ENCODE measurements at places on chromosomes 7 and 10.
A peak's percentile ranks its signal among the peaks of the same experiment; 100 is the strongest.

GRCh38 chr10:119740096-119740495 lies 14.2 kb downstream of the INPP5F start:
- DNase-seq: no peak

DNA sequence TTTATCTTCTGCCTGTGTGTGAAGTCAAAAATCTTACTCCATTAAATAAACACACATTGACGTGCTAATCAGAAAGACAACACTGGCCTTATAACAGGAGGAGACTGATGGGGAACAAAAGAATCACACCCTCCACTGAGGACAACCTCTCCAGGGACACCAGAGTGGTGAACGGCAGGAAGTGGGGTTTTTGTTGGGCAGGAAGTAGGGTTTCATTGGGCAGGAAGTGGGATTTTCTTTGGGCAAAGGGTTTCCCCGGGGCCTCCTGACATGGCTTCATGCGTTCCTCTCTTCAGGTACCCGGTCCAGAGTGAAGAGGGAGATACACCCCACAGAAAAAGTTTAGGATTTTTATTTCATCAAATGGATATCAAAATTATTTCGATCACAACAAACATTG lies 30.6 kb downstream of the ADARB2 start:
- DNase-seq: no peak

DNA sequence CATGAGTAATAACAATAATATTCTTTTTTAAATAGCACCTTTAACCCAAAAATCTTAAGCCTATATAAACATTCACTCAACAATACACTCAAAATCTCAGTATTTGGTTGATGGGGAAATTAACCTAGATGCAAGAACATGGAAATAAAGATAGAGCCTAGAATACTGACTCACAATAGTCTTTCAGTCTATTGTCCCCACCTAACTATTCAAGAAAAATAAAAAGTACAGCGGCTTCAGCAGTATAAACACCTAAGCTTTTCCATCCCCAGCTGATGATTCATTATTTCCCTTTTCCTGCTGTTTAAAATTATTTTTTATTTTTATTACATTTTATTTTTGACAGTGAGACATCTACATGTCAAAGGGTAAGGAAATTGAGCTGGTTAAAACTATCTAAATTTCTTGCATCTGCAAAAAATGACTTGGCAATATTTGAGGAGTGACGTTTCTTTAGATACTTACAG lies 201.4 kb downstream of the FZD1 start:
- DNase-seq: no peak

DNA sequence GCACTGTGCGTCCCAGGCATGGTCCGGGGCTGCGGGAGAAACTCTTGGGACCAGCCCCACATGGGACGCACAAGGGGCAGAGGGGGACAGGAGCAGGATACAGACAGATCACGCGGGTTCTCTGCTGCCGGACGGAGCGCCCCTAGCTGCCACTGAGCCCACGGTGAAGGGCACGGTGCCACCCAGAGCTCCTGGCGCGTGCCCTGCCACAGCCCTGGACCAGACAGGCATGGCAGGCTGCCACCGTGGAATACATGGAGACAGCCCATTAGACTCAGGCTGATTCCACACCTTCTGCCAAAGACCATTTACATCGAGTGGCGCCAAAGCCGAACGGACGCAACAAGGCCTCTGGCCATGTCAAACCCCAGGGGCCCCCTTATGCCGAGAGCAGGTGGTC lies 90.4 kb downstream of the MAD1L1 start:
- DNase-seq: no peak

DNA sequence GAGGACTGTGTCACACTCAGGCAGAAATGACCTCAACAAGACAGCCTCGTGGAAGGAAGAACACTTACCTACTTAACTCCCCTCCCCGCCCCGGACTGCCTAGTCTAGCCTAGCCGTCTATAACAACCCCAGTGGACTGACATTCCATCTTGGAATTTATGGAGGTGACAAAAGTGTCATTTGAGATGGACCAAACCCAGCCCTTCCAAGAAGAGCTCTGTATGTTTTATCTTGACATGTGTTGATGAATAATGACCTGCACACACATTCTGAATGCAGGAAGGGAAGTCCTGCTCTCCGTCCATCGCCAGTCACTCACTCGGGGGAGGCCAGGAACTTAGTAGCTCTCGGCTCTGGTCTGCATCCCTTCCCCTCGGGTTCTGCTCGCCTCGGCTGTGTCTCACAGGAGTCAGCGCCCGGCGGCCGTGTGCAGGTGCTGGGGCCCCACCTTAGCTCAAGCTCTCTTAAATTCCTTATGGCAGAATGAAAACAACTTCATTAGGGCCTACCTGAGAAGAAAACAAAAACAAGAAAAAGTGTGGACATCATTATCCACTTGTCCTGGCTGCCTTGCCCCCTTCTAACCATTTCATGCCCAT lies 140.9 kb upstream of the NPS start:
- DNase-seq: no peak

- DNase-seq: no peak
These were observed 462.9 kb downstream of the PTPRN2 start for GRCh38 chr7:158124671-158125079.

DNA sequence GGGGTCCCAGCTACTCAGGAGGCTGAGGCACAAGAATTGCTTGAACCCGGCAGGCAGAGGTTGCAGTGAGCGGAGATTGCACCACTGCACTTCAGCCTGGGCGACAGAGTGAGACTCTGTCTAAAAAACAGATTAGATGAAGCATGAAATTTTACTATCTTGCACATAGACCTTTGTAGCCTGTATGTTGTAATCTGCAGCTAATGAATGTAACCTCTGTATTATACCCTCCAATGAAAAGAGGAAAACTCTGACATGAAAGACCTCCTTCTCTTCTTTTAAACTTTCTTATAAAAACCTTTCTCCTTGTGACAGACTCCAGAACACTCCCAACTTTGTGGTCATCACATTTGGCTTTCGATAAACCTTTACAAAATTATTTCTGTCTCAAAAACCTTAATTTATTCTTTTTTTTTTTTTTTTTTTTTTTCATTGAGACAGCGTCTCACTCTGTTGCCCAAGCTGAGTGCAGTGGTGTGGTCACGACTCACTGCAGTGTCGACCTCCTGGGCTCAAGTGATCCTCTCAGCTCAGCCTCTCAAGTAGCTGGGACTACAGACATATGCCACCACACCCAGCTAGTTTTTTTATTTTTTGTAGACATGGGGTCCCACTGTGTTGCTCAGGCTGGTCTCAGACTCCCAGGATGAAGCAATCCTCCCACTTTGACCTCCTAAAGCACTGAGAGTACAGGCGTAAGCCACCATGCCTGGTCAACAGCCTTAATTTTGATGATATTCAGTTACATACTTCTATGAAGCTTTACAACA lies 97.4 kb downstream of the SVOPL start:
- no peak for DNase-seq

- no peak for DNase-seq
These were observed 80.3 kb downstream of the PLXNA4 start for GRCh38 chr7:132495936-132496335.

DNA sequence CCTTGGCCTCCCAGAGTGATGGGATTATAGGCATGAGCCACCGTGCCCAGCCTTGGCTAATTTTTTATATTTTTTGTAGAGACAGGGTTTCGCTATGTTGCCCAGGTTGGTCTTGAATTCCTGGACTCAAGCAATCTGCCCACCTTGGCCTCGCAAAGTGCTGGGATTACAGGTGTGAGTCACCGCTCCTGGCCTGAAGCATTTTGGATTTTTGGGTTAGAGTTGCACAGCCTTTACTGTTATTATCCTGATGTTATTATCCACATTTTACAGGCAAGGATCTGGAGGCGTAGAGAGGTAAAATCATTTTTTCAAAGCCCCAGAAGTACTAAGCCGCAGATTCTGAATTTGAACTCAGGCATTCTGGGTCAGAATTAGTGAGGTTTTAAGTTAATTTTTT lies 75.4 kb downstream of the TCF7L2 start:
- no peak for DNase-seq

- no peak for DNase-seq
These were observed at the start of gene INHBA for GRCh38 chr7:41702635-41703371. Gene INHBA, minus strand, starts transcription at chr7:41703090. Its CDS starts 2,716 bp downstream, at chr7:41700374.

- peak; percentile 23 for DNase-seq
These were observed 150.8 kb downstream of the RNF216 start for GRCh38 chr7:5630670-5631069.

DNA sequence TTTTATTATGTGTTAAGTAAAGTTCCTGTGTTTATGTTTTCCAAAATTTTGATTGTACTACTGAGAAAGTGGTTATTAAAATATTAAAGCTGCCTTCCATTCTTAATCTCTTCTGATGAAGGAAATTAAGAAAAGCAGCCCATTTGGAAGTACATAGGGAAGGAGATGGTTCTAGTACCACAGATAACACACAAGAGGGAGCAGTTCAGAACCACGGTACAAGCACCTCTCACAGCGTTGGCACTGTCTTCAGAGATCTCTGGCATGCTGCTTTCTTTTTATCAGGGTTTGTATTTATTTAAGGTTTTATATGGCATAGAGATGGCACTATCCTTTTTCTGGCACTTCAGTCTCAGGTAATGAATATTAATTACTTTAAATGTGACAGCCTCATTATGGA lies 111.6 kb downstream of the PHTF2 start:
- no peak for DNase-seq

GRCh38 chr10:7967035-7967434 lies 87.5 kb upstream of the GATA3 start:
- DNase-seq: no peak

GRCh38 chr7:13908667-13909397 lies 80.6 kb downstream of the ETV1 start:
- DNase-seq: no peak

- DNase-seq: no peak
These were observed 186.9 kb upstream of the ADO start for GRCh38 chr10:62617652-62618051.

DNA sequence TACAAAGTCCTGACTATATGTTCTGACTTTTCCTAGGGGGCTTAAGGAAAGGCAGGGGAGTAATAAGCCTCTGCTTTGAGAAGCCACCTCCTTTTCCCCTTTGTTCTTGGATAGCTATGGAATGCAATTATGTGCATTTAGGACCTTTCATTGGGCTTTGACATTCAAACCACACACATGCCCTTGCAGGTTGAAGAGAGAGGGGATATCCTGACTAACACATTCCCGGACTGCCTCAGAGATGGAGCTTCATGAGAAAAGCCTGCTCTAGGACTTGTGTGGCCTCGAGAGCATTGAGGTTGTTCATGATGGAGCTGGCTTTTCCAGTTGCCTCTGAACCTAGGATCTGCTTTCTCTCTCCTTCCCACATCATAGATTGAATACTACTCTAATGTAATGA lies 694.5 kb downstream of the LRMDA start:
- no peak for DNase-seq

DNA sequence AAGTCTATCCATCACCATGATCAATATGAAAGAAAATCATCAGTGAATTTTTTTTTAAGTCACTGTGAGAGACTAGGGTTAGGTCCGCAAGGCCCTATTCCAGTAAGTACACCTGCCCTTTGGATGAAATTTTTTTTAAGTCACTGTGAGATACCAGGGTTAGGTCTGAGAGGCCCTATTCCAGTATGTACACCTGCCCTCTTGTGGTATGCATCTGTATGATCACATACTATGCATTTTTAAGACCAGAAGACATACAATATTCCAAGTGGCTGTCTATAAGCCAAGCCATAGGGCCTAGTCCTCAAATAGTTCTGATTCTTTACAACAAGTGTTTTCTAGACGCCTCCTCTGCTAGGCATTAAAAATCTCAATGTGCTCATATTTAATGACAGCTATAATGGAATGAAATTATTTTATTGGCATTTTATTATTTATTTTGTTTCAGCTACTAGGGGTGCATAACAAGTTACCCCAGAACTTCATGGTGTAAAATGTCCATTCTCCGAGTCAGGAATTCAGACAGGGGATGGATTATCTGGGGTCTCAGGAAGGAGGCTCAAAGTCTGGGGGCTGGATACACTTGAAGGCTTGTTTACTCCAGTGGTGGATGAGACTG lies 53.1 kb downstream of the TEX36 start:
- no peak for DNase-seq

DNA sequence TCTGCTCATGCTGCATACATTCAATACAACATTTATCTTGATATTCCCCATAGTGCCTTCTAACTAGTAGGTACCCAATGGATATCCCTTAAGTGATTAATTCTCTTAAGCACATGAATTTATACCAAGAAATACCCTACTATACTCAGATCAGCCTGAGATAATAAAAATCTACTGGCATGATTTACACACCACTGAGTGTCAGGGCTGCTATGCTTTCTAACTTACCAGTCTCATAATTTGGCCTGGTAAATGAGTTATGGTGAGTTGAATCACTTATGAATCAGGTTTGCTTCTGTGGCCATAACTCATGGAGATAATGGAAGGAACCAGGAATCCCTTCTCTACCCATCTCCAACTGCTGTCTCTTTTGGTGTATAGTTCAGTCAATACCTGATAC lies 122.8 kb downstream of the THSD7A start:
- DNase-seq: no peak

DNA sequence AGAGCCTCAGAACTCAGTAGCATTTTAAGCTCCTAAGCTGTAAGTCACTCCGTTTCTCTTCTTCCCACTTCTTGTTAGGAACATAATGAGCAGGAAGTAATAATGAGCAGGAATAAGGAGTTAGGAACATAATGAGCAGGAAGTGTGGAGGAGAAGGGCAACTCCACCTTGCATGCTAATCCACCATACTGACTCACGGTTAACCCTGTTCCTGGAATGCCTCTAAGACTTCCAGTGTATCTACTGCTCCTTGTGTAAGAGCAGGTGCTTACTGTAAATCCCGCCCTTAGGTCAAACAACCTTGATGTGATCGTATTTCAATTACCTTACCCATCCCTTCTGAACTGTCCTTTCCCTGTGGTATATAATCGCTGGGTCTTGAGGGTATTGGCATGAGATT lies 528.7 kb downstream of the CALN1 start:
- no peak for DNase-seq

DNA sequence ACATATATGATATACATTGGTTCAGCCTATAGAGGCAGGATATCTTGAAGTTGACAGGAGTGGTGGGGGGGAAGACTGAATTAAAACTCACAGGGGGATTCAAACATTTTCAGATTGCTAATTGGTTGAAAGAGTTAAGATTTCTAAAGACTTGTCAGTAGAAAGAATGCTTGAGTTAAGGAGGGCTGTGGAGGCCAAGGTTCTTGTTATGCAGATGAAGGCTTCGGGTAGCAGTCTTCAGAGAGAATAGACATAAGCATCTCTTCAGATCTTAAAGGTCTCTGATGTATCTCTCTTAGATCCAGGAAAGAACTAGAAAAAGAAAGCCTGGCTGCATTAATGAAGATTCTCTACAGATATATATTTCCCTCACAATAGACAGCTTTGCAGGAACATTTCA lies 209.8 kb upstream of the SEMA3D start:
- DNase-seq: no peak
